ENCODE measurements at places on chromosomes 4 and X. TPM values are rescaled to one million over a fixed set of nuclear protein-coding genes. Genes with fewer than 3 reads are reported as not detected.

DNA sequence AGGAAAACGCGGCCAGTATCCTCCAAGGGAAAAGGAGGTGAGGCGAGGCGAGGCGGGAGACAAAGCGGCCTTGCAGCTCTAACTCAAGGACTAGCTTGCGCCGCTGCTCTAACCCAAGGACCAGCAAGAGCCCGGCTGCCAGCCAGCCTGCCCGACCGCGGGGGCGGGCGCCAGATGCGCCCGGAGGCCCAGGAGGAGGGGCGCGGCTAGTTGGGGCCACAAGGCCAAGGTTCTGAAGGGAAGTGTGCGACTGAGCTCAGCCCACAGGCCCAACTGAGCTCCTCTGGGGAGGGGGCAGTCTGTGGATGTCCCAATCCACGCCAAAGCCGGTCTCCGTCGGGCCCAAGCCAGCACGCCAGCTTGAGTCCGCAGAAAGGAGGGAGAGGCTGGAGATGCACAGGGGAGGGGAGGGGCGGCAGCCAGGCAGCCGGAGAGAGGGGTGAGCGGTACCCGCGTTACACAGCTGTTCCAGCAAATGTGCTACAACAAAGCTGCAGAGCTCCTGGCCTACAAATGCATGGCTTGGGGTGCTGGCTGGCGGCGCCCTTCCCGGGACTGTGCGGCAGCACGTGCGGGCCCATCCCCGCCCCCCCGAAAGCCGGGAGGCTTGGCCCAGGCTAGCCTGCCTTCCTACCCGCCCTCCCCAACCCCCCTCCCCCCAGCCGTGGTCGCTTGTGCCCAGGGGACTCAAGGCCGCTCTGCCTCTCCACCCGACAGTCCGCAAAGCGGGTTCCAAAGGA is 637 bp downstream of the AMER1 start:
- DNase-seq = no peak
- no peaks in the 10 kb centered on the region for H3K27me3 ChIP-seq
- peak overlapping the region; percentile 91 for H3K27ac ChIP-seq

DNA sequence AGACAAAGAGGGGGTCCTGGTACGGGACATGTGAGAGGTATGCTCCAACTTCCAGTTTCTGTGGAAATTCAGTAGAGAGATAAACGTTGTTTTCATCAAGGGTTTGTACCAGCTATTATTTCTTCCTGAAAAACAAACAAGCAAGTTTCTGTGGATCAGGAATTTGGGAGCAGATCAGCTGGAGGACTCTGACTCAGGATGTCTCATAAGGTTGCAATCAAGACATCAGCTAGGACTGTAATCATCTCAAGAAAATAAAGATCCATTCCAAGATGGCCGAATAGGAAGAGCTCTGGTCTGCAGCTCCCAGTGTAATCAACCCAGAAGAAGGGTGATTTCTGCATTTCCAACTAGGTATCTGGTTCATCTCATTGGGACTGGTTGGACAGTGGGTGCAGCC is 23.5 kb upstream of the NFKB1 start:
- H3K4me1 ChIP-seq = no peaks in the 10 kb centered on the region
- no peaks in the 10 kb centered on the region for H3K27me3 ChIP-seq
- no peak overlapping the region for H3K27ac ChIP-seq

- no peaks in the 10 kb centered on the region for H3K27me3 ChIP-seq
- no peak overlapping the region for H3K4me3 ChIP-seq
- H3K36me3 ChIP-seq = no peaks in the 10 kb centered on the region
- no peak for DNase-seq
- H3K27ac ChIP-seq = no peak overlapping the region
Measured at GRCh38 chr4:48175328-48175727, 41.3 kb upstream of the TXK start.

CXorf49B gene
- total RNA-seq = not detected

EOLA2 gene
- total RNA-seq = 24.7 TPM

- no peak within 1 kb of the TSS for H3K4me3 ChIP-seq
- H3K27ac ChIP-seq = no peak within 1 kb of the TSS
- H3K4me1 ChIP-seq = no peaks in the 10 kb centered on the region
- no peak for DNase-seq
Measured at GRCh38 chrX:30241724-30242415, at the start of gene MAGEB4. Gene MAGEB4, plus strand, starts transcription at chrX:30242000. Its CDS starts 136 bp downstream, at chrX:30242136.

- peaks cover 2% of the 10 kb centered on the region for H3K4me1 ChIP-seq
- no peaks in the 10 kb centered on the region for H3K36me3 ChIP-seq
- peak overlapping the region; percentile 81 for H3K27ac ChIP-seq
- H3K4me3 ChIP-seq = peak overlapping the region; percentile 93
Measured at GRCh38 chr4:163166041-163166579, 580 bp downstream of the NAF1 start.

GRCh38 chrX:110168585-110168984 is 149.3 kb downstream of the AMMECR1 start:
- no peaks in the 10 kb centered on the region for H3K4me1 ChIP-seq
- peaks cover 6% of the 10 kb centered on the region for H3K27me3 ChIP-seq
- no peaks in the 10 kb centered on the region for H3K36me3 ChIP-seq
- no peak overlapping the region for H3K27ac ChIP-seq
- DNase-seq = no peak
- no peak overlapping the region for H3K4me3 ChIP-seq

DNA sequence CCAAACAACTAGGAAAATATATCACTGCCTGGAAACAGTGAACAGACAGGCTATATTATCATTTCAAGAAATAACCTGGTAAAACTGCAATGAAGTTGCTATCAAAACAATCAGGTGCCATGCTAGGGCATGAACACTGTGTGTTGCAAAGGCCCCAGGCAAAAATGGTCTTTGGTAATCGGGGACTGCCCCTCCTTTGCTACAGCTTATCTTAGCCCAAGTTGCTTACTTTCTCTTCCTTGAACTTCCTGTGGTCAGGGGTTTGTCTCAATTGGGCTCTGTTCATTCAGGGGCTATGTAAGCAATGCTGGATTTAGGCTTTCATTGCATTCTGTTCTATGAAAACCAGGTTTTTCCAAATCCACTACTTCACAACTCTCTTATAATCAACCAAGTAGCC is 30.4 kb downstream of the SCML1 start:
- no peak for DNase-seq
- H3K27ac ChIP-seq = no peak overlapping the region
- no peak overlapping the region for H3K4me3 ChIP-seq
- H3K27me3 ChIP-seq = no peaks in the 10 kb centered on the region
- no peaks in the 10 kb centered on the region for H3K36me3 ChIP-seq
- no peaks in the 10 kb centered on the region for H3K4me1 ChIP-seq

PF4V1 gene
- total RNA-seq = not detected

DNA sequence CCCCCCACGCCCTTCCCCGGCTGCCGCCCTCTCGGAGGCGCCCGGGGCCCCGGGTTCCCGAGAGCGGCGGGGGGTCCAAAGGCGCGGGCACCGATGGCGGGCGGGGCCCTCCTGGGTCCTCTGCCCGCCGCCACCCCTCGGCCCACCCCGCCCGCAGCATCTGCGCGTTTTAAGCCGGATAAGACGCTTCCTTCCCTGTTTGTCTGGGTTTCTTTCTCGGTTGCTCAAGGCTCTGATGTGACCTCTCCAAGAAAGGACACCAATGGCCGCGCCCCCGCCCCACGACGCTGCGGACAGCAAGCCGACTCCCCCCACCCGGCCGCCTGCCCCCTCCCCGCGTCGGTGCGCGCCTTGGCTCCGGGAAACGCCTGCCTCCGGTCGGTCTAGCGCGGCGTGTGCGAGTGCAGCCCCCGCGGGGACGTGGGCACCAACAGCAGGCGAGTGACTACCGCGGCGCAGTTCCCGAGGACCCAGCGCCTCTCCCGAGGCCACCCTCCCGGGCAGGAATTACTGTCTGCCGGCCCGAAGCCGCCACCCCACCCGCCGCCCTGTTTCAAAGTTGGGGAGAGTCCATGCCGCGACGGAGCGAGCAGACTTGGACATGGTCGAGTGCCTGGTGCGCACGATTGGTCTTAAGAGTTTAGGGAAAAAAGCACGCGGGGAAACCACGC is 21.1 kb upstream of the HMX1 start:
- H3K27ac ChIP-seq = no peak overlapping the region
- H3K4me1 ChIP-seq = peaks cover 6% of the 10 kb centered on the region
- H3K36me3 ChIP-seq = no peaks in the 10 kb centered on the region
- H3K27me3 ChIP-seq = peaks cover 95% of the 10 kb centered on the region
- no peak for DNase-seq
- no peak overlapping the region for H3K4me3 ChIP-seq

GRCh38 chr4:129043523-129043922 is 49.8 kb downstream of the SCLT1 start:
- no peaks in the 10 kb centered on the region for H3K4me1 ChIP-seq
- H3K36me3 ChIP-seq = no peaks in the 10 kb centered on the region
- no peak for DNase-seq
- H3K4me3 ChIP-seq = no peak overlapping the region
- H3K27me3 ChIP-seq = no peaks in the 10 kb centered on the region

DNA sequence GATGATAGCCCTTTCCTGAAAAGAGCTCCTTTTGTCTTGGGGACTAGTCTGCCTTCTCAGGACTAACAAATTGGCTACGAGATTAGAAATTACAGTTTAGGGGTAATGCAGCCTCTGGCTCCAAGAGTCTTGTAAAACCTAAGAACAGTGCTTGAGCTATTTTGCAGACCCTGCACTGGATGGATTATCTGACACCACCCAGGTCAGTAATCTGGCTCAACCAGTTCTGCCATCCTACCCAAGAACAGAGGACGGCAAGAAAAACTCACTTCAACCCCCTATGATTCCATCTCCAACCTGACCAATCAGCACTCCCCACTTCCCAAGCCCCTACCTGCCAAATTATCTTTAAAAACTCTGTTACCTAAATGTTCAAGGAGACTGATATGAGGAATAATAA is 225.1 kb downstream of the FAM47A start:
- H3K36me3 ChIP-seq = no peaks in the 10 kb centered on the region
- DNase-seq = no peak
- H3K4me3 ChIP-seq = no peak overlapping the region
- H3K27me3 ChIP-seq = no peaks in the 10 kb centered on the region
- H3K27ac ChIP-seq = no peak overlapping the region
- no peaks in the 10 kb centered on the region for H3K4me1 ChIP-seq

CCNQ gene
- 20.0 TPM for total RNA-seq

DNA sequence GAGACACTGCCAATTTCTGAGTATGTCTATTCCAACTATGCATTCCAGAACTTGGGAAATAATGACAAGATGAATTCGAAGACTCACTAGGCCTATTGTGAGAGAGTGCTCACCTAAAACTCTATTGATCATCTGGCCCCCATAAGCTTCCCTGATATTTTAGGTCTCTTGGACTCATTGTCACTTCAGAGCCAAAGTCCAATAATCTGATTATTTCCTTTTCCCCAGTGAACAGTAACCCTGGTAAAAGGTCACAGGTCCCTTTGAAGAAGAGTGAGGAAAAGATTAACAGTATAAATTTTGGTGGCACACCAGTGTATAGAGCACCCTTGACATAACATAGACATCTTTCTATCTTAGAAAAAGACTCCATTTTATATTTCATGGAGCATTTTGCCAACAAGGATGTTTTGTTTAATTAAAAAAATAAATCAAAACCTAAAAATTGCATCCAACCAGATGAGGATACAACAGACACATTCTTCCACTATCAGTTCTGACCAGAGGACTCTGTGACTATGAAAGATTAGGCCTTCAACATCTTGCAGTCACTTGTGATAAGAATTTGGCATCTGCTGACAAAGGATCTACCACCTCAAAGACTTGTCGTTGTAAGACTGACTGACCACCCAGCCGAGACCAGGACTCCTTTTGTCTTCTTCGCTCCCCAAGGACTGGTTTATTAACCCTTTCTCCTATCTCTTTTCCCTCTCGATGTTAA is 191.9 kb downstream of the MAB21L2 start:
- peaks cover 7% of the 10 kb centered on the region for H3K4me1 ChIP-seq
- no peaks in the 10 kb centered on the region for H3K27me3 ChIP-seq
- DNase-seq = no peak
- no peak overlapping the region for H3K27ac ChIP-seq
- H3K36me3 ChIP-seq = no peaks in the 10 kb centered on the region

DNA sequence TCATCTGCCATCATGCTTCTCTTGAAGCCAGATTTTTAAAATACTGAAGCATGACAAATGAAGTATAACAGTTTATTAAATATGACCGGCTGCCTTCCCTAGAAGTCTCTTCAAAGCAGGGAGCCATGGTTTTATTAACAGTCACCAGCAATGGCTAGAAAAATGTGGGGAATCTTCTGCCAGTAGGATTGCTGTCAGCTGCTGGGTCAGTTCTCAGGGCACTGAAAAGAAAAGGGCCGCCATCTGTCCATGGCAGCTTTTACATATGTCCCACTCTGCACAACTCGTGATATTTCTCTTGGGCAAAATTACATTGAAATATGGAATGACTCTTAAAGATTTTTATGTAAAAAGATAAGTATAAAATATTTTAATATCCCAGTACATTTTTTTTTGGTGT is 2.8 kb downstream of the CCNG2 start:
- peaks cover 22% of the 10 kb centered on the region for H3K4me1 ChIP-seq
- H3K27me3 ChIP-seq = no peaks in the 10 kb centered on the region
- H3K36me3 ChIP-seq = peaks cover 56% of the 10 kb centered on the region
- DNase-seq = no peak

- no peak for DNase-seq
- no peak overlapping the region for H3K4me3 ChIP-seq
- no peak overlapping the region for H3K27ac ChIP-seq
- no peaks in the 10 kb centered on the region for H3K27me3 ChIP-seq
- H3K4me1 ChIP-seq = no peaks in the 10 kb centered on the region
Measured at GRCh38 chrX:11724122-11725017, 33.7 kb upstream of the MSL3 start.

- H3K27me3 ChIP-seq = no peaks in the 10 kb centered on the region
- H3K4me1 ChIP-seq = no peaks in the 10 kb centered on the region
- DNase-seq = no peak
- no peak overlapping the region for H3K27ac ChIP-seq
Measured at GRCh38 chrX:34810364-34810763, 132.2 kb upstream of the FAM47B start.

FAM184B gene
- total RNA-seq = not detected

- H3K4me1 ChIP-seq = peaks cover 62% of the 10 kb centered on the region
- H3K27me3 ChIP-seq = no peaks in the 10 kb centered on the region
- peak overlapping the region; percentile 95 for H3K27ac ChIP-seq
- DNase-seq = no peak
- no peaks in the 10 kb centered on the region for H3K36me3 ChIP-seq
- peak overlapping the region; percentile 74 for H3K4me3 ChIP-seq
Measured at GRCh38 chrX:107713203-107713542, 62.4 kb downstream of the TSC22D3 start.

- H3K27me3 ChIP-seq = no peaks in the 10 kb centered on the region
- no peaks in the 10 kb centered on the region for H3K36me3 ChIP-seq
- H3K27ac ChIP-seq = no peak overlapping the region
- H3K4me1 ChIP-seq = peaks cover 82% of the 10 kb centered on the region
- no peak overlapping the region for H3K4me3 ChIP-seq
- no peak for DNase-seq
Measured at GRCh38 chr4:54058171-54058570, 6.2 kb downstream of the CHIC2 start.

IL3RA gene
- total RNA-seq = 4.7 TPM

PNMA3 gene
- total RNA-seq = 2.2 TPM

GRCh38 chr4:5810151-5810550 is 82.7 kb downstream of the CRMP1 start:
- no peaks in the 10 kb centered on the region for H3K4me1 ChIP-seq
- H3K27ac ChIP-seq = no peak overlapping the region
- peaks cover 6% of the 10 kb centered on the region for H3K36me3 ChIP-seq
- DNase-seq = no peak
- no peaks in the 10 kb centered on the region for H3K27me3 ChIP-seq
- H3K4me3 ChIP-seq = no peak overlapping the region

Measured in heart right ventricle (tissue), 16 donors.